ENCODE measurements at places on chromosomes 11 and 22.

- no peak for DNase-seq
These were observed 51.7 kb downstream of the SYT13 start for GRCh38 chr11:45234306-45235006.

DNA sequence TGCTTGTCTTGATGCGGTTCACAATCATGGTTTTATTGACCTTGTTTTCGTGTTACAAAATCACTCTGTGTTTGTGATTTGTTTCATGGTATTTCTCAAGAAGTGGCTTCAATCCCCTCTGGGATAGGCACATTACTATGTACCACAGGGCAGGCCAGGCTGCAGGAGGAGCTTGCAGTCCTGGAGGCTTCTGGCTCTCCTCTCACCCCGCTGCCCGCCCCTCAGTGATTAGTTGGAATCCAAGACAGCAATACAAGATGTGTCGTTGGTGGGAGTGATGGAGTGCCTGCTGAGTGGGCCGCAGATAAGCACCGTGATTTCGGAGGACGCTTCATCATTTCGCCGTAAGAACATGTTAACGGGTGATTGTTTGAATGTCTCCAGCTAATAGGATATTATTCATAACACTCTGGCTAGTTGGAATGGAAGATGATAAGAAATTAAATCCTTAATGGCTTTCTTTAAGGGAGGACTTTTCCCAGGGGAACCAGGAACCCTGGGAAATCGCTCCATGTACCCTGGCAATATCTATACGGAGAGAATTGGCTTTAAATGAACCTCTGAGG lies 384.4 kb downstream of the MIAT start:
- no peak for DNase-seq

GRCh38 chr11:118415739-118416068 lies 14.3 kb downstream of the ATP5MG start:
- peak; percentile 63 for DNase-seq

DNA sequence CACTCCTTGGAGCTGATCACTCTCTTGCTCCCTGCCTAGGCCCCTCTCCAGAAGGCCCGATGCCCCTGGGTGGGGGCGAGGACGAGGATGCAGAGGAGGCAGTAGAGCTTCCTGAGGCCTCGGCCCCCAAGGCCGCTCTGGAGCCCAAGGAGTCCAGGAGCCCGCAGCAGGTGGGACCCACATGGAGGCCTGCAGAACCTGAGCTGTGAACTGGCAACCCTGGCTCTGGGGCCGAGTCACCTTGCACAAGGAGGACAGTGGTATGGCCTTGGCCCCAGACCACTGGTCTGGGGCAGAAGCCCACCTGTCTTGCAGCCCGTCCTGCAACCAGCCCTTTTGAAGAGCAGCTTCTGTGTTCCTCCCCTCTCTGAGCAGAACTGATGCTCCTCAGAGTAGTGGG lies 6.2 kb downstream of the SCO2 start:
- DNase-seq, result no peak

DNA sequence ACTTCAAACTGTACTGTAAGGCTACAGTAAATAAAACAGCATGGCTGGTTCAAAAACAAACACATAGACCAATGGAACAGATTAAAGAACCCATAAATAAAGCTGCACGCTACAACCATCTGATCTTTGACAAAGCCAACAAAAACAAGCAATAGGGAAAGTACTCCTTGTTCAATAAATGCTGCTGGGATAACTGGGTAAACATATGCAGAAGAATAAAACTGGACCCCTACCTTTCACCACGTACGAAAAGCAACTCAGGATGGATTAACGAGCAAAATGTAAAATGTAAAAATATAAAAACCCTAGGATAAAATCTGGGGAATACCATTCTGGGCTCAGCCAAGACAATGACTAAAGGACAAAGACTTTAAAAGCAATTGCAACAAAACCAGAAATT lies 201.8 kb upstream of the PGR start:
- no peak for DNase-seq

- no peak for DNase-seq
These were observed 10.5 kb upstream of the LDLRAD3 start for GRCh38 chr11:35933320-35933871.

DNA sequence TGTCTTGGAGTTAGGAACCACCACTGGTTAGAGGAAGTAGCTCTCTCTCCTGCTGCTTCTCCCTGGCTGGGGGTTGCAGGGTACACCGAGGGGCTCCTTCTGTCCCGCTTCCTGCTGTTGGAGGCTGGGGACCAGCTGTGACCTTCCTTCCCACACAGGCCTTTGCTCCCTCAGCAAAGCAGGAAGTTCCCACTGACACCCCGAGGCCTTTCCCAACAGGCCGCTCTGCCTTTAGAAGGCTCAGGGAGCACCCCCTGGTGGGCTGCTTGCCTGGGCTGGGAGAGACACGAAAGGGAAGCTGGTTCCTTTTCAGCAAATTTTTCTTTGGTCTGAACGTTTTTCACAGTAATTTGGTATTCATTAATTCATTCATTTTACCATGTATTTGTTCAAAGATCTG lies 527.9 kb upstream of the B3GAT1 start:
- DNase-seq, result no peak

GRCh38 chr22:26304730-26305129 lies 124.3 kb upstream of the ASPHD2 start:
- DNase-seq, result no peak

DNA sequence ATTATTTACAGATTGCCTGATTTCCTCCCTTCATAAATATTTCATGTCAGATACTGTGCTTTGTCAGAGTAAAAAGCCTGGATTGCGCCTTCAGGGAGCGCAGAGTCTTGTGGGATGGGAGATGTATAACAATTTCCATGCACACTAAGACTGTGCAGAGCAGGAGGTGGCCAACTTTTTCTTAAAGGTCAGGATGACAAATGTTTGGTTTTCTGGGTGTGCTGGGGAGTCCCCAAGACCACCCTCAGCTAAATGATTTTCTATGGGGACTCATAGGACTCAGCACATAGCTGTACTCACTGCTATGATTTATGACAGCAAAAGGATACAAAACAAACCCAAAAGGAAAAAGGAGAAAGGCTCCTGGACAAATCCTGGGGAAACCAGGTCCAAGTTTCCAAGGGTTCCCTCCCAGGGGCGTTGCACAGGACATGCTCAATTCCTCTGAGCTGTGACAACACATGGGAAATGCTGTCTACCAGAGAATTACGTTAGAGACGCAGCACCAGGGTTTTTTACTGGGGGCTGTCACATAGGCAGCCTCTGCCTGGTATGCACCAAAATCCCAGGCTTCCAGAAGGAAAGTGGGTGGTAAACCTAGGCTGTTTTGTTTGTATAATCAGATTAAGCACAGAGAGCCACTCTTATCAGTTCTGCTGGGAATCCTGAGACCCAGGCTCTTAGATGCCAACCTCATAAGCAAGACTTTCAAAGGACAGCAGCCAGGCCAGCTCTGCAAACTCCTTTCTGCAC lies 59.1 kb downstream of the CSNK2A3 start:
- no peak for DNase-seq

GRCh38 chr11:129443276-129443675 lies 67.6 kb downstream of the BARX2 start:
- DNase-seq, result no peak

DNA sequence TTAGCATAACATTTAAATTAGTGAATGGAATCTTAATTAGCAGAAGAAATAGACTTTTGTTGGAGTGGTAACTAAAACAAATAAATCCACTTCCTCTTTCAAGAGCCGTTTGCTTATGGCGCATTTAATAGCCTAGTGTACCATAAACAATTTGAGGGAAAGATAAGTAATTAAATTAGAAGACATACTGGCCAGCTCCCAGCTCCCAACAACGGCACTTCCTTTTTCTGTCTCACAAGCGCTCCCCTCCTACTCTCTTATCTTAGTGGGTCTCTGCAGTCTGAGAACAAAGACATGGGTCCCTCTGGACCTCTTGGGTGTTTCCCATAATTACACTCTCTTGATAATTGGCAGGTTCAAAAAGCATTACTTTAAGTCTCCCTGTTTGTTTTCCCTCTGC lies 146.0 kb downstream of the OPCML start:
- DNase-seq, result no peak
